Thoracic aorta (tissue), 2 donors: ENCODE measurements at places on chromosomes 3 and 15.

DNA sequence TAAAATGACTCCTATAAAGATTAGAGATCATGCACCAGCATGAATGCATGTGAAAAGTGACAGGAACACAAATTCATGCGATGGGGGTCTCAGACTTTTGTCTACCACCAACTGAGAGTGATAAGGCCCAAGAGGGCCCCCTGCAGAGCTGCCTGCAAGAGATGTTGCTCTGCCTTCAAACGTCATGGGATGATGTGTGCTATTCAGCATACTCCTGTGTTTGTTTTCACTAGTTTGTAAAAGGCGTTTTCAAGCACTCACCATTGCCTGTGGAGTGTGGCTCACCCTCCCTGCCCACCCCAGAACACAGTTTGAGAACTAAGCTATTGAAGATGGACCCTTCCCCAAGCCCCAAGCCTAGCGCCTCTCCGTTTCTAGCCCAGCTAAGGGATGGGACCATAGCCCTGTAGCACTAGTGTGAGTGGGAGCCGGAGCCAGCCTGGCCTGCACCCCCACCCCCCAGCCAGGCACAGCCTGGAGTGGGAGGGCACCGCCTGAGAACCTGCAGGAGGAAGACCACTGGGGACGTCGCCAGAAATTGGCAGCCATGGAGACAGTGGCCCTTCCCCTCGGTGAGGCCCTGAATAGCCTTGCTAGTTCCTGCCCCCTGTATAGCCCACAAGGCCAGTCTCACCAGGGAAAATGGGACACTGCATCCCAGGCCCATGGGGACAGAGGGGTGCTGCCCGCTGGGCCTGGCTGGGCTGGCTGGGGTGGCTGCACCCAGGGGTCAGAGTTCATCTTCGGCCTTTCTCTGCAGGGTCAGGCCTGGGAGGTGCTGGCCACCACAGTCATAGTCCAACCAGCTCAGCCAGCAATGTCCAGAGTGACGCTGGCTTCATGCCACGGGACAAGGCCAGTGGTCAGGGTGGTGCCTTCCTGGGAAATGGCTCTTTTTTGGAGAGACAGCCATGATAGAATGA is 22.6 kb upstream of the KLF13 start:
- H3K27ac ChIP-seq = no peak overlapping the region
- DNase-seq = no peak
- H3K36me3 ChIP-seq = no peaks in the 10 kb centered on the region

- no peak for DNase-seq
- no peak overlapping the region for H3K4me3 ChIP-seq
- no peaks in the 10 kb centered on the region for H3K27me3 ChIP-seq
- no peaks in the 10 kb centered on the region for H3K4me1 ChIP-seq
- H3K36me3 ChIP-seq = no peaks in the 10 kb centered on the region
Observed at GRCh38 chr3:45776301-45776595, 20.1 kb downstream of the SLC6A20 start.

DNA sequence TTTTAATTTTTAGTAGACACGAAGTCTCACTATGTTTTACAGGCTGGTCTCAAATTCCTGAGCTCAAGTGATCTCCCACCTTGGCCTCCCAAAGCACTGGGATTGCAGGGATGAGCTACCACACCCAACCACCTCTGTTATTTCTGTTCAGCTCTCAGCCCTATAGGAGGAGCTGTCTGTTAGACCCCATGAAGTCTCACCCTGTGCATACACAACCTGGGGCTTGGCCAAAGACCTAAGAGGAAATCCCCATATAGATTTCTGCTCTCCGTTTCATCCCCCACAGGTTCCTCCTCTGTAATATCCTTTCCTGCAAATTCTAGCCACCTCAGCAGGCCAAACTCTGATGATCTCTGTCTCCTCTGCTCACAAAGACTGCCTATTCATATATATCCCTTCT is 56.6 kb upstream of the CTDSPL2 start:
- H3K27ac ChIP-seq = no peak overlapping the region
- H3K27me3 ChIP-seq = no peaks in the 10 kb centered on the region
- no peak overlapping the region for H3K4me3 ChIP-seq
- H3K4me1 ChIP-seq = no peaks in the 10 kb centered on the region
- no peak for DNase-seq
- H3K36me3 ChIP-seq = no peaks in the 10 kb centered on the region

DNA sequence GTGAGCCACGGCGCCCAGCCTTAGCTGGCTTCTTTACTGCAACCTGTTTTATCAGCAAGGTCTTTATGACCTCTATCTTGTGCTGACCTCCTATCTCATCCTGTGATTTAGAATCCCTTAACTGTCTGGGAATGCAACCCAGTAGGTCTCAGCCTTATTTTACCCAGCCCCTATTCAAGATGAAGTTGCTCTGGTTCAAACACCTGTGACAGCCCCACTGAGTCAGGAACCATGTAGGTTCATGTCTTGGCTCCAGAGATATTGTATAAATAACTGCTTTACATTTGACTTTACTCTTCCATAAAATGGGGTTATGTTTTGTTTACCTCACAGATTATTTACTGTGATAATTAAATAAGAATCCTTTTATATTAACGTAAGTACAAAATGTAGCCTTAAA is 27.1 kb upstream of the ANO10 start:
- no peak overlapping the region for H3K4me3 ChIP-seq
- H3K36me3 ChIP-seq = no peaks in the 10 kb centered on the region
- H3K27ac ChIP-seq = no peak overlapping the region
- H3K27me3 ChIP-seq = no peaks in the 10 kb centered on the region

DNA sequence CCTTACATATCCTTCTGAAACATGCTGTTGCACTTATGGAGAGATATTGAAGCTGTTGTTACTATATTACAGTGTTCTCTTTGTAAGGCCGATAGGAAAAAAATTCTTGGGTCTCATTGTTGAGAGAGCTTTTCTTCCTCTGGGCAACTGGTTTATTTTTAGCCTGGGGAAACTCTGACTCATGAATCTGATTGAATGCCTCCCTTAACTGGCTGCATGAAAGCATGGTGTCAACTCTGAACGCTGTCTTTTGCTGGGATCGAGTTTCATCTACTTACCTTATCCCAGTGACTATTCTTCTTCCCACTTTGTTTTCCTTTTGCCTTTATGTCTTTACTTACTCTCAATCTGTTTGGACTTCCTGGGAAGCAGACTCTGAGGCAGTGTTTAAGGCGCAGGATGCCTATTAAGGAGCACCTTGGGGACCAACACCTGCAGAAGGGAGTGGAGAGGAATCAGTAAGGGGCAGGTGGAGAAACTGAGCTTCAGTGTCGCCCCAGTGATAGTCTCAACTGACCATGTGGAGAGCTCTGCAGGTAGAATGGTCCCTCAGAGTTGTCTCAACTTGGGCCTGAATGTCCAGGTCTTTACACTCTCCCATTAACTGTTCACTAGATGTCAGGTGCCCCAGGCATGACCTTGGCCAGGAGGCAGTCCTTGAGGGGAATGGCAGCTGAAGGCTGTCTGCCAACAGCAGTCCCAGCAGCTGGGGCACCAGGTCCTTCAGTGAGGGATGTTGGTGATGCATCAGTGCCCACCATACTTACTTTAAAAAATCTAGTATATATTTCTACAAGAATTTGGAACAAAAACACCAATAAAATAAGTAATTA is 88.9 kb upstream of the CCNL1 start:
- H3K27ac ChIP-seq = peak overlapping the region; percentile 34
- no peaks in the 10 kb centered on the region for H3K36me3 ChIP-seq
- H3K4me1 ChIP-seq = peaks cover 2% of the 10 kb centered on the region
- no peak overlapping the region for H3K4me3 ChIP-seq

- DNase-seq = no peak
- H3K36me3 ChIP-seq = peaks cover 3% of the 10 kb centered on the region
Observed at GRCh38 chr15:58631319-58631718, 118.2 kb downstream of the ADAM10 start.

GRCh38 chr3:21502656-21503055 is 248.4 kb downstream of the ZNF385D start:
- no peak overlapping the region for H3K4me3 ChIP-seq
- H3K27me3 ChIP-seq = no peaks in the 10 kb centered on the region
- peaks cover 4% of the 10 kb centered on the region for H3K4me1 ChIP-seq
- H3K36me3 ChIP-seq = no peaks in the 10 kb centered on the region
- H3K27ac ChIP-seq = no peak overlapping the region
- no peak for DNase-seq

GRCh38 chr15:57160823-57161560 is 215.3 kb upstream of the CGNL1 start:
- no peaks in the 10 kb centered on the region for H3K27me3 ChIP-seq
- H3K27ac ChIP-seq = no peak overlapping the region
- H3K4me1 ChIP-seq = peaks cover 11% of the 10 kb centered on the region
- no peak overlapping the region for H3K4me3 ChIP-seq
- no peak for DNase-seq

DNA sequence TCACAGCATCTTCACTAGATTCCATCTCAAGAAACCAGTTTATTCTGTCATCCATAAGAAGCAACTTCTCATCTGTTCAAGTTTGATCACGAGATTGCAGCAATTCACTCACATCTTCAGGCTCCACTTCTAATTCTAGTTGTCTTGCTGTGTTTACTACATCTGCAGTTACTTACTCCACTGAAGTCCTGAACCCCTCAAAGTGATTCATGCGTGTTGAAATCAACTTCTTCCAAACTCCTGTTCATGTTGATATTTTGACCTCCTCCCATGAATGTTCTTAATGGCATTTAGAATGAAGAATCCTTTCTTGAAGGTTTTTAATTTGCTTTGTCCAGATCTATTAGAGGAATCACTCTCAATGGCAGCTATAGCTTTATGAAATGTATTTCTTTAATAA is 287.6 kb upstream of the TBL1XR1 start:
- no peaks in the 10 kb centered on the region for H3K36me3 ChIP-seq
- H3K27me3 ChIP-seq = no peaks in the 10 kb centered on the region
- no peak overlapping the region for H3K4me3 ChIP-seq
- no peak overlapping the region for H3K27ac ChIP-seq
- no peak for DNase-seq

DNA sequence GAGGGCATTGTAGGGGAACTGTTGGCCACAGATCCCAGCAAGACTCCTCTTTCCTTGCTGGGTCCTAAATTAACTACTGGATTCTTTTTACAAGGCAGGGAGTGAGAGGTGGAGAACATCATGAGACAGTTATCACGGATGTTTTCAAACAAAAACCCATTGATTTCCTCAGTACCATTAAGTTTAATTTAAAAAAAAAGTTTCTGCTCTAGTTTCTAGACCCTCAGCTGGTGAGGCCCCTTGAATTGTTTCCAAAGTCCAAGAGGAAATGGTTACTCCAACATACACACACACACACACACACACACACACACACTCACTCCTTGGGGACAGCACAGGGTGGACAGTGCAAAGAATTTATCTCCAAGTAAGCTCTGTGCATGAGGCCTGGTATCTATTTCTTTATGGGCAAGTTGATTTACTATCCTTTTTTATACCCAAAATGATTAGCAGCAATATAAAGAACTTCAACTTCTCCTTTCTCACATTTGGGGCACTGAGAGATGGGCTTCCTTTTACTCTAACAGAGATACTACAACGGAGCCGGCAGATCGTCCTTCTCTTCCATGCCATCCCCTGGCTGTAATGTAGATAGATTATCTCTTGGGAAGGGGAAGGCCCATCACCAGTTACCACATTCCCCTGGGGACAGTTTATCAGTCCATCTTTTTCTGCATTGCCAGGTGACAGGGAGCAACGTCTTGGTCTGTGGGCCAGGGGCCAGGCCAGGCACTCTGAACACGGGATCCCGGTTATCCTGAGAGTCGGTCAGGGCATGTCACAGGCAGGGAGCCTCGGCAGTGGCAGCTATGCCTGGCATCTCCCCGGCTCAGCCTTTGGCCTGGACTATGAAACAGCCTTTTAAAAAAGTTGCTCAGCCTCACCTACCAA is 54.7 kb downstream of the CORO2B start:
- H3K27me3 ChIP-seq = no peaks in the 10 kb centered on the region
- DNase-seq = no peak
- no peaks in the 10 kb centered on the region for H3K36me3 ChIP-seq
- peaks cover 31% of the 10 kb centered on the region for H3K4me1 ChIP-seq
- H3K4me3 ChIP-seq = no peak overlapping the region

GRCh38 chr3:122111974-122112373 is 56.8 kb downstream of the CD86 start:
- DNase-seq = no peak
- no peak overlapping the region for H3K4me3 ChIP-seq

GRCh38 chr3:161371441-161372320 is at the start of gene SPTSSB:
Gene SPTSSB (minus strand): TSS chr3:161371517. CDS start chr3:161346323, 25,194 bp downstream.
- H3K27ac ChIP-seq = no peak within 1 kb of the TSS
- H3K27me3 ChIP-seq = no peaks in the 10 kb centered on the region
- H3K4me1 ChIP-seq = peaks cover 9% of the 10 kb centered on the region
- H3K4me3 ChIP-seq = peak within 1 kb of the TSS; percentile 89
- DNase-seq = no peak
